ENCODE measurements at places on chromosomes 13 and 19.

DNA sequence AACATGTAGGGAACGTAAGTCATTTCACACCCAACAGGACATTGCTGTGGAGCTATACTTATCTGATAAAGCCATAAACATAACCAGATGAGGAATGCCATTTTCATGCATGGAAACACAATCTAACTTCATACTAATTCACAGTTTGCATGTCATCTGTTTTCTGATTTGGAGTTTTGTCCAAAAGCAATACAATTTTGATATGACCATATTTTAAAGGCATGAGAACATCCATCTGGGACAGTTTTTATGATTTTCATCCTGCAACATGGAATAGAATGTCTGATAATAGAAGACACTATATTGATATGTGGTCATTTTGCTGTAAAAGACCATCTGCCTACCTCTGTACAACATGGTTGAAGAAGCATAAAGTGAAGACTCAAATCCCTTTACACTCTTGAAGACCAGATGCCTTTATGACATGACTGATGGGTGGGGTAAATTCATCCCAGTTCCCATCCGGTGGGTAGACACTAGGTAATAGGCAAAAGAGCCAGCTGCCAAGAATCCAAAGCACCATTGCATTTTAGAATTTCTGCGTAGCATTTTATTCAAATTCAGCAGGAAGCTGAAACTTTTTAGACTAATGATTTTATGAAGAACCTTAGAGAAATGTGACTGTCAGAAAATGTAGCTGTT, 309.8 kb downstream of the LMO7 start:
- no peak for DNase-seq

DNA sequence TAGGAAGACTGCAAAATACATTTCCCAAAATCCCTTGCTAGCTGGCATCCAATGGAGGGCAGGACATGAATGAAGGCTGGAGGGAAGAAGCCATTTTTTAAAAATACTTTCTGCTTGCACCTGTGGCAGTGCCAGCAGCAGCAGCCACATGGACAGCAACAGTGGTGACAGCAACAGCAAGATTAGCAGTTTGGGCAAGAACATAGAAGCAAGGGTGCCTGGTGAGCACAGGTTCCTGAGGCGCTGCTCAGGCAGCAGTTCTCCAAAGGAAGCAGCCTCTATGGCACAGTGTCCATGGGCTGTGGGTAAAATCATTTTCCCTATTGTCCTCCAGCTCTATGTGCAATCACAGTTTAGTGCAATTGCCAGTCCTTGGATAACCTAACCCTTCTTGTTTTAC, 1.3 kb upstream of the FAM216B start:
- no peak for DNase-seq

- DNase-seq = no peak
Measured at GRCh38 chr19:18440415-18440877, 2.5 kb upstream of the ISYNA1 start.

GRCh38 chr19:53879140-53880081, 2.6 kb upstream of the PRKCG start:
- DNase-seq = peak; percentile 77

GRCh38 chr13:38440666-38441065, 91.0 kb downstream of the UFM1 start:
- no peak for DNase-seq

- no peak for DNase-seq
Measured at GRCh38 chr13:98796798-98797197, 44.3 kb upstream of the SLC15A1 start.

DNA sequence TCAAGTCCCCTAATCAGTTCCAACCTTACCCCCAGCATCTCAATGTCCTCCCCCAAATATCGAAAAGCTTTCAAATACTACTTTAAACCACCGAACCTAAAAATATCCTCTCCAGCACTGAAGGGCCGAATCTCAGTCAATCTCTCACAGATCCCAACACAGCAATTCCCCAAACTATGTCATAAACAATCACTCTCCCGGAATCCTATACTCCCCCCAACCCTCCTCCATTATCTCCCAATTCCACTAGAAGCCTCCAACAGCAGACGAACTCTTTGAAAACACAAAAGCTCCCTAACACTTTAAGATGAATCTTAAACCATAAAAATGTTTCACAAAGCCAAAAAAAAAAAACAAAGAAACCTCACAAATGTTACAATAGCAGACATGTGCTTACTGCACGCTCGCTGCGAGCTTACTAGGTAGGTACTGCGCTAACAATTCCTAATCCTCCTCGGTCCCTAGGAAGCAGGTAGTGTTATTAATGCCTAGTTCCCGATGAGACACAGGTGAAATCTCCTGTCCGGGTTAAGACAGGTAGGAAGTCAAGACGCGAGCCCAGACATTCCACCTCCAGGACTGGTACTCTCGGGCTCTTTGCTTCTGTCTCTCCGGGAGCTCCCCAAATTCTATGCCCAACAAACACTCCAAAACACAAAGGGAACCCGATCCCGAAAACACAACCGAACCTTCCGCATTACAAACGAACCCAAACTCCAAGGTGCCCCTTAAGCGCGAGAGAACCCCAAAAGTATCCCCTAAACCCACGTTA, 14.2 kb downstream of the FBXO46 start:
- DNase-seq = no peak

DNA sequence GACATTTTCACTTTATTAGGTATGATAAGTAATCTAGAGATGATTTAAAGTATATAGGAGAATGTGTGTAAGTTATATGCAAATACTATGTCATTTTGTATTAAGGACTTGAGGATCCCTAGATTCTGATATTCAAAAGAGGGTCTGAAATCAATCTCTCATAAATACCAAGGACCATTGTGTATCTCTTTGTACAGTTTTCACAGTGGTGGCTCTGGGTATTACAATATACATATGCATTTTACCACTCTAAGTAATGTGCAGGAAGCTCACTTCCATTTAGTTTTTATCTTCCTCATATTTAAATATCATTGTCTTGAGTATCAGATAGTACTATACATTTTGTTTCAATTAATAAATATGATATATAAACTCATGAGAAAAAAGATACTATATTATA, 862.6 kb upstream of the PCDH20 start:
- DNase-seq = no peak

GRCh38 chr19:48815870-48816501, 5.2 kb upstream of the BCAT2 start:
- DNase-seq = peak; percentile 31

DNA sequence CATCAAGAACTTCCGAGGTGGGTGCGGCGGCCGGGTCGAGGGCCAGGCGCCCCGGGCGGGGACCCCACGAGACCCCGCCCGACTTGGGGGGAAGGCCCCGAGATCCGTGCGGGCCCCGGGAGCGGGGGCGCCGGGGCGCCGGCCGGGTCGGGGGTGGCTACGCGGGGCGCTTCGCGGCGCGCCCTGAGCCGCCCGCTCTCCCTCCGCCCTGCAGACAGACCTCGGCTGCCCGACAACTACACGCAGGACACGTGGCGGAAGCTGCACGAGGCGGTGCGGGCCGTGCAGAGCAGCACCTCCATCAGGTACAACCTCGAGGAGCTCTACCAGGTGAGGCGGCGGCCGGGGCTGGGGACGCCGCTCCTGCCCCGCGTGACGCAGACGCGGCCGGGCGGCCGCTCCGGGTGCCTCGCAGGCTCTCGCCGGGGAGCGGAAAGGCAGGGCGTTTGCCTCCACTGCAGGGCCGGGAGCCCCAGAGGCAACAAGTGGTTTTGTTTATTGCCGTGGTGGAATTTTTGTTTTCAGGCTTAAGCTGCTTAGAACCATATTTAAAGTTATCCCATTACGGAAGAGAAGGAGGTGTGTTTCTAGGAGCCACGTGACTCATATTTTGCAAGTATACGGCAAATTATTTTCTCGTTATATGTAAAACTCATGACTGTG, 477 bp downstream of the CUL4A start:
- DNase-seq = peak; percentile 79

DNA sequence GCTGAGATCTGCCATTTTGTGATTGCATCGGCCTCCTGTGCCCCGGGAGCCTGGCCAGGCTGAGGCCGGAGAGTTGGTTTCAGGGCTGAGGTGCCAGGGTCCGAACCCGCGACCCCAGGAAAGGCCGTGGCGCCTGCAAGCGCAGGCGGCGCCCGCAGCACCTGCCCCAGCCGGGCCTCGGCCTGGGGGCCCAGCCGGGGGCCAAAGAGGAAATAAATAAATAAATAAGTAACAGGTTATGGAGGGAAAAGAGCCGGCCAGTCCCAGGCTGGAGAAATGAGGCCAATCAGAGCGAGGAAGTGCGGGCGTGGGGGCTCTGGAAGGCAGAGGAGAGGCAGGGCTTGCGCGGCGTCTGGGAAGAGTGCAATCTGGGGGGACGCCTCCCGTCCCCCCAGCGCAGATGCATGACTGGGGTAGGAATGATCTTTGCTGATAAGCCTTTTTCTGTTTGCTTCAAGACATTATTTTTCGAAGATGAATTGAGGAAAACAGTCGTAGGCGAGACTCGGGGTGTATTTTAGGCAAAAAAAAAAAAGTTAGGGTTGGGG, 145.6 kb upstream of the ZNF536 start:
- DNase-seq = no peak

DNA sequence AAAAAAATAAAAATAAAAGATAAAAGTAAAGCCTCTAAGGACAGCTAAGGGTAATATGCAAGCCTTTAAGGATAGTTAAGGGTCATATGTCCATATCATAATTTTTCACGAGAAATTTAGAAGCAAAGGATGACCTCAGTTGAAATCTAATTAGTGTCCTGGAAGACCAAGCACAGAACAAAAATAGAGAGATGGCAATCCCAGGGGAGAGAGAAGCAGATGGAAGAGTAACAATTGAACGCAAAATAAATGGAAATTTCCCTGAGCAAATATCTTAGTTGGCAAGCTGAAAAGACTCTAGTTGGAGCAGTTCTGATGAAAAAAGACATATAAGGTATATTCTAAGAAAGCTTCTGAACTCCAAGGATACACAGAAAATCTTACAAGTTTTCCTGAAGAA, 275.4 kb downstream of the NALCN start:
- no peak for DNase-seq

- DNase-seq = no peak
Measured at GRCh38 chr13:42798118-42798517, 16.7 kb downstream of the FAM216B start.

DNA sequence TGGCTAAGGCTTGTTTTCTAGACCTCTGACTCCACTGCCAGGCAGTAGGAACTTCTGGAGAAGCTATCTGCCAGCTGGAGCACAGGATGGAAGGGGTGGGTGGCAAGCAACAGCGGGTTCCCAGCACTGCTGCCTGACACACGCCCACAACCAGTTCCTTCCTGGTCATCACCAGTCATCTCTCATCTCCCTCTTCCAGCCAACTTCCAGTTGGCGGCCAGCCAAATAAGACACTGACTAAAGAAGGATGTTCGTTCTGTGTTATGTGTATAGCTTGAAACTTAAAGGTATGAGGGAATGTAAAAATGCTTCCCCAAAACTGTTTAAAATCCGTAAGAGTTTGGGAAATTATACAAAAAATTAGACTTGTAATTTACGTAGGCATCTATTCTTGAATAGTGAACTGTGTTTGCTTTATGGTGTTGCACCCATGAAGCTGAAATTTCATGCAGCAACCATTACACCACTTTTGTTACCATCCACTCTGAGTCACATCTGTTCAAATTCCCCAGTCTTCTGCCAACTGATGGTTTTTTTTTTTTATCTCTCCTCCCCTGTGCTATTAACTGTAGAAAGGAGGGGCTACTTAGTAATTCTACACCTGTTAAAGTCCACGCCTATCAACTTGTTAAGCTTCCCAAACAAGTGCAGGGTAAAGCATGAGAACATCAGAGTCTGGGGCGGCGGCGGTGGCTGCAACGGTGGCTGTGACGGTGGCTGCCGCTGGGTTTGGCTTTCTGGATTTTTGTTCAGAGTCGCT, 86.2 kb upstream of the FRY start:
- DNase-seq = no peak

- DNase-seq = no peak
Measured at GRCh38 chr13:39297023-39297422, 258.8 kb downstream of the NHLRC3 start.

- DNase-seq = no peak
Measured at GRCh38 chr19:38975861-38976271, 324 bp upstream of the FBXO17 start.

DNA sequence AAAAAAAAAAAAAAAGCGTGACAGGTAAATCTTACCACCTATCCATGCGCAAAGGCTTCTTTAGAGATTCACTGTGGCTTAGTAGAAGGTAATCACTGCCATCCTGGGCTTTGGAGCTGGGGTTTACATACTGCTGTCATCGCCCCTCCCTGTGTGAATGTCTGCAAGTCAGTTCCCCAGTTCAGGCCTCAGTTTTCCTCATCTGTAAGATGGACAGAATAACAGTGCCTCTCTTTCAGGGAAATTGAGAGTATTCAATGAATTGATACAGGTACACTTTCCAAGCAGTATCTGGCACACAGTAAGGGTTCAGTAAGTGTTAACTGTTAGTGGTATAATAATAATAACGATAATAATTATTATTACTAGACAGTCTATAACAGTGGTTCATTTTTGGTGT, 2.2 kb downstream of the RELB start:
- DNase-seq = no peak

GRCh38 chr13:101455863-101456262, 3.4 kb downstream of the ITGBL1 start:
- DNase-seq = no peak

- DNase-seq = no peak
Measured at GRCh38 chr19:44590245-44591059, 22.9 kb upstream of the IGSF23 start.

DNA sequence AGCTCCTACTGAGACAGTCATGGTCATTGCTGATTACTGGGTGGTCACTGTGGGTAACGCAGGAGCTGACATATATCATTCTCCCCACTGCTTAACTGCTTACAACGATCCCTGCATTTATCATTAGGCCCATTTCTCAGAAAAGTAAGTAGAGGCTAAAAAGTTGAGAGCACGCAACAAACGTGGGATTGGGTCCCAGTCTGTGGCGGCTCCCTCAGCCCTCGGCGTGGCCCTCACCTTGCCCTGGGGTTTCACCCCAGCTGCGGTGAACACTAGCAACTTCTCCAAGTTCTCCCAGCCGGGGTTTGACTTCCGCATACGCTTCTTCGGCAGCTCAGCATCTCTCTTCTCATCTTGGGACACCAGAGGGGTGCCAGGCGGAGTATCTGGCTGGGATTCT, 2.5 kb downstream of the PNKP start:
- no peak for DNase-seq

DNA sequence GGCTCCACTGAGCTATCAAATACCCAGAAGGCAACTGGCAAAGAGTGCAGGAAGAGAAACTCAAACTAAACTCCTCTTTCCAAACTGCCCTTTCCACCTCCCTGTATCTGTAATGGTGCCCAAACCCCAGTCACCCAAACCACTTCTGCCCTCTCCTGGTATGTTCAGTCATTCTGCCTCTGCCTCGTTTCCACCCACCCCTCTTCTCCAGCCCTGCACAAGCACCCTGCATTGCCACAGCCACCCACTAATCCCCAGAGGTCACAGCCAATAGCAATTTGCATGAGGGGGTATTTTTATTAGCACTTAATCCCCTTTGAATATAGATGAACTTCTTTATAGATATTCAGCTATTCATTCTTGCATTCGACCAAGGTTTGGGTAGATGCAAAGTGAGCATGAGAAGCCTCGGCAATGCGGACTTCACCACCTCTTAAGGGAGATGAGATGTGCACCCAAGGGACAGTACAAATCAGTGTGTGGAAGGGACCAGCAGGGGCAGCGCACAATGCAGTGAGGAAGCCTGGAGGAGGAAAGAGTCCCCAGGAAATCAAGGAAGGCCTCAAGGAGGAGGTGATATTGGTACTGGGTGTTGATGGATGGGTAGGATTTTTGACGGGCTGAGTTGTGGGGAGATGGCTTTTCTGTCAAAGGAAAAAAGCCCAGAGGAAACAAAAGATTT, 12.4 kb downstream of the TMEM272 start:
- peak; percentile 72 for DNase-seq

- no peak for DNase-seq
Measured at GRCh38 chr13:112623051-112623711, 35.2 kb upstream of the TUBGCP3 start.

GRCh38 chr19:16363133-16363851, 38.7 kb downstream of the KLF2 start:
- no peak for DNase-seq

Data from CD4-positive, alpha-beta T cell treated with Interleukin-4 for 4 hours (primary cell).